ENCODE measurements at places on chromosomes 12 and 14. TPM values are rescaled to one million over a fixed set of nuclear protein-coding genes. Genes with fewer than 3 reads are reported as not detected.

The PHLDA1 gene
- 6.1 TPM for total RNA-seq

DNA sequence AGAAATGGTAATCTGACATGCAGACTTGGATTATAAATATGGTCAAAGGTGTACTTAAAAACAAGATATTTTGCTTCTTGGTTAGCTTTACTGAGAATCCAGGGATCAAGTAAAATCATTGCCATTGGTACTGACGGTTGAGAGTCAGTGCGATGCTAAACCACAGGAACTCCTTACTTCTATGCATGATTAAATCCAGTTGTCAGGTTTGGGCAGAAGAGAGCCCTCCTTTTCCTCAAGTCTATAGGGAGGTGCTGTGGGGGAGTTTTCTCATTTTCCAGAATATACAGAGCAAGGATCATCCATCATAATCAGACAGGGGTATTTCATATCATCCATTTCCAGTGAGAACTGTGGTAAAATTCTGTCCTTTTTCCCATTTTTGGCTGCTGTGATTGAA, 839.1 kb downstream of the NRXN3 start:
- no peak overlapping the region for H3K27ac ChIP-seq
- H3K4me1 ChIP-seq: no peaks in the 10 kb centered on the region
- H3K36me3 ChIP-seq: no peaks in the 10 kb centered on the region
- H3K27me3 ChIP-seq: no peaks in the 10 kb centered on the region
- H3K4me3 ChIP-seq: no peak overlapping the region

DNA sequence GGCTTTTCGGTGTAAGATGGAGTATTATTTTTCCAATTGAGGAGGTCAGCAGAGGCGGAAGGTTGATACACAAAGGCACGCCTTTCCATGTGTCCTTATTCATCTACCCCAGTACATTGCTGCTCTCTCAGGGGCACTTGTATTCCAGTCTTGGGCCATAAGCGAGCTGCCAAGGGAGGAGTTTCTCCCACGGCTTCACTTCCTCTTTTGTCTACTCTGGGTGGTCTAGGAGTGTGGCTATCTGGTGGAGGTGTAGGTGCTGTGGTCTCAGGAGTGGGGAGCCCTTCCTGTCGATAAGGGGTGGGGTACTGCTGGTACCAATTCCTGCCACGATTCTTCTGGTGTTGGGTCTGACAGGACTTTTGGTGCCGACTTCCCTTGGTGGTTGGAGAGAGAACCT, 73.4 kb downstream of the GAS2L3 start:
- no peaks in the 10 kb centered on the region for H3K4me1 ChIP-seq
- no peak overlapping the region for H3K4me3 ChIP-seq
- no peaks in the 10 kb centered on the region for H3K36me3 ChIP-seq
- no peaks in the 10 kb centered on the region for H3K27me3 ChIP-seq
- no peak for DNase-seq

DNA sequence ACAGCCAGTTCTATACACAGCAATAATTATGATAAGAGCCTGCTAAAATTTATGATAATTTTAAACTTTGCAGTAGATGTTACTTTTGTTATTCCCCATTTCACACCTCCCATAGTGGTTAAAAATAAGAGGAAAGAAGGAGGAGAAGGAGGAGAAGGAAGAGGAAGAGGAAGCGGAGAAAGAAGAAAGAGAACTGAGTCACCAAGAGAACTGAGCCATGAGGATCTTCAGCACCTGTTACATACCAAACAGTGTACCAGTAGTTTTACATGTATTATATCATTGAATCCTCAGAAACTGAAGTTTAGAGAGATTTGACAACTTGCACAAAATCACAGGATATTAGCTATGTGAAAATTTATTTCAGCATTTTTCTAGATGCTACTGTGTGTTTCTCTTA, 3.9 kb downstream of the CD163 start:
- H3K27me3 ChIP-seq: peaks cover 24% of the 10 kb centered on the region
- no peak overlapping the region for H3K4me3 ChIP-seq
- H3K27ac ChIP-seq: no peak overlapping the region
- H3K36me3 ChIP-seq: no peaks in the 10 kb centered on the region
- H3K4me1 ChIP-seq: no peaks in the 10 kb centered on the region

- no peaks in the 10 kb centered on the region for H3K36me3 ChIP-seq
- no peak overlapping the region for H3K27ac ChIP-seq
- no peaks in the 10 kb centered on the region for H3K4me1 ChIP-seq
- H3K4me3 ChIP-seq: no peak overlapping the region
- H3K27me3 ChIP-seq: no peaks in the 10 kb centered on the region
- no peak for DNase-seq
Measured at GRCh38 chr12:42128327-42128726, 16.3 kb downstream of the GXYLT1 start.

DNA sequence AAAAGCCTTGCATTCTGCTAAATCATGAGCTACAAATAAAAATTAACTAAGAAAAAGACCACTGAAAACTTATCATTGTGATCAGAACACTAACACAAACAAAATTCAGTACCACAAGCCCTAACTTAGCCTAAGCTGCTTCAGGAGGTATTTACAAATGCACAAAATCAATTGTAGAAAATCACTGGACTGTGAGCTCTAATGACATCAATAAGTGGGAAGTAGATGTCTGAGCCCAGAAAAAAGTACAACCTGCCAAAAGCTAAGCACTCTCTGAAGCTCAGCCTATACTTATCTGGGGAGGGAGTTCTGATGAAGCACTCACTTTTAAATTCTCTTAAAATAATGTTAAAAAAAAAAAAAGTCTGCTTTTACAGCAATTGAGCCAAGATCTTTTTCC, 92.9 kb downstream of the SLCO1B1 start:
- no peak overlapping the region for H3K4me3 ChIP-seq
- no peak overlapping the region for H3K27ac ChIP-seq

- no peak overlapping the region for H3K27ac ChIP-seq
- no peak overlapping the region for H3K4me3 ChIP-seq
- H3K27me3 ChIP-seq: no peaks in the 10 kb centered on the region
Measured at GRCh38 chr12:71865166-71865713, 25.7 kb downstream of the TBC1D15 start.

DNA sequence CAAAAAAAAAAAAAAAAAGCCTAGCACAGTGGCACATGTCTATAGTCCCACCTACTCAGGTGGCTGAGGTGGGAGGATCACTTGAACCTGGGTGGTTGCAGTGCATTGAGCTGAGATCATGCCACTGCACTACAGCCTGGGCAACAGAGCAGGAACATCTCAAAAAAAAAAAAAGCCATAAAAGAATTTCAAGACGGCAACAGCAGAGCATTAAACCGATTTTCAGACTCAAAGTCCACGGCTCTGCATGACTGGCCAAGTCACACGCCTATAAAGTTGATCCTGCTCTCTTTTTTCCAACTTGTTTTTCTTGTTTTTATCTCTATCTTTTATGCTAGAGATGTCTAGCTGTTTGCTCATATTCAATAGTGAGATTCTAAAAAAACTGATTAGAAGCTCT, 45.3 kb downstream of the FBXO34 start:
- peaks cover 2% of the 10 kb centered on the region for H3K4me1 ChIP-seq
- peaks cover 51% of the 10 kb centered on the region for H3K36me3 ChIP-seq
- DNase-seq: no peak
- no peak overlapping the region for H3K27ac ChIP-seq
- no peak overlapping the region for H3K4me3 ChIP-seq

- H3K4me1 ChIP-seq: no peaks in the 10 kb centered on the region
- H3K27ac ChIP-seq: no peak overlapping the region
- H3K27me3 ChIP-seq: no peaks in the 10 kb centered on the region
- no peak for DNase-seq
- H3K4me3 ChIP-seq: no peak overlapping the region
- H3K36me3 ChIP-seq: no peaks in the 10 kb centered on the region
Measured at GRCh38 chr14:64475585-64476273, 10.4 kb downstream of the AKAP5 start.

GRCh38 chr14:25122843-25123242, 72.9 kb upstream of the STXBP6 start:
- no peak overlapping the region for H3K27ac ChIP-seq
- DNase-seq: no peak
- no peak overlapping the region for H3K4me3 ChIP-seq
- no peaks in the 10 kb centered on the region for H3K27me3 ChIP-seq

The KERA gene
- not detected for total RNA-seq

The SLC2A13 gene
- 5.4 TPM for total RNA-seq

The E2F7 gene
- 23.8 TPM for total RNA-seq

The KRT6C gene
- not detected for total RNA-seq

DNA sequence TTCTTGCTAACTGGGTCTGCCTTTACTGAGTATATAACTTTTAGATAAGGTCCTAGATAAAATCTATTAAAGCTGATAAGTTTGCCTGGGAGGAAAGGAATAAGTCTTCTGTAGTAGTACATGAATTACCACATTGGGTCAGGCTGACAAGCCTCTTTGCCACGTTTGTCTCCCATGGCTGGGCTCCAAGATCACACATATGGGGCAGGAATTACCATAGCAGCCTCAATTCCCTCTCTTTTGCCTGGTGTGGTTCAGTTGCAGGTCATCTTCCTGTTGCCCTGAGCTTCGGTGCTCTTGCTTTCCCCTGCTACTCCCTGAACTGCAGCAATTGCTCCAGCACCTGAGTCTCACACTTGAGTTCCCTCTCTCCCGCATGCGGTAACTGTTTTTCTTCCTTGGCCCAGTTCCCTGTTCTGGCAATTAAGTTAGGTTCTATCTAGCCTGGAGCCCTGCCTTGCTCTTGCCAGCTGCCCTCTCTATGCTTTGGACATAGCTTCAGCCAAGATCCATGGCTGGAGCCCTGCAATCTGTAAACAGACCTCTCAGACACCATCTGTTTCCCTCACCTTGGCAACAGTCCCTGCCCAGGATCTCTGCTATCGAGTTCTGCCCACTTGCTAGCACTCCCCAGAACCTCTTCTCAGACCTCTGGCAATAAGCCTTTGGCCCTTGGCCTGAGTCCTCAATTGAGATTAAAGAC, 5.8 kb upstream of the GLT8D2 start:
- no peak overlapping the region for H3K4me3 ChIP-seq
- no peaks in the 10 kb centered on the region for H3K36me3 ChIP-seq
- no peak for DNase-seq
- peaks cover 6% of the 10 kb centered on the region for H3K4me1 ChIP-seq
- no peak overlapping the region for H3K27ac ChIP-seq

- peaks cover 3% of the 10 kb centered on the region for H3K27me3 ChIP-seq
- no peak overlapping the region for H3K4me3 ChIP-seq
- DNase-seq: no peak
- H3K36me3 ChIP-seq: no peaks in the 10 kb centered on the region
Measured at GRCh38 chr14:90455100-90455571, 58.3 kb downstream of the CALM1 start.

The SEC23A gene
- 50.2 TPM for total RNA-seq

- no peak overlapping the region for H3K27ac ChIP-seq
- no peaks in the 10 kb centered on the region for H3K4me1 ChIP-seq
- H3K36me3 ChIP-seq: no peaks in the 10 kb centered on the region
- no peak for DNase-seq
Measured at GRCh38 chr14:101207897-101208296, 304.4 kb upstream of the RTL1 start.

The FIGNL2 gene
- 0.32 TPM for total RNA-seq

- no peak for DNase-seq
- peaks cover 16% of the 10 kb centered on the region for H3K27me3 ChIP-seq
- H3K4me3 ChIP-seq: no peak overlapping the region
- H3K27ac ChIP-seq: no peak overlapping the region
- no peaks in the 10 kb centered on the region for H3K36me3 ChIP-seq
Measured at GRCh38 chr14:60212503-60213371, 36.3 kb upstream of the PPM1A start.
